Activated T-cell treated with anti-CD3 and anti-CD28 coated beads for 24 hours (primary cell): ENCODE measurements at places on chromosomes 7 and 10.
A peak's percentile ranks its signal among the peaks of the same experiment; 100 is the strongest.

- DNase-seq, result no peak
These were observed 572.4 kb downstream of the ATRNL1 start for GRCh38 chr10:115665549-115665948.

GRCh38 chr10:5573968-5574641, 49.3 kb downstream of the CALML3 start:
- no peak for DNase-seq

DNA sequence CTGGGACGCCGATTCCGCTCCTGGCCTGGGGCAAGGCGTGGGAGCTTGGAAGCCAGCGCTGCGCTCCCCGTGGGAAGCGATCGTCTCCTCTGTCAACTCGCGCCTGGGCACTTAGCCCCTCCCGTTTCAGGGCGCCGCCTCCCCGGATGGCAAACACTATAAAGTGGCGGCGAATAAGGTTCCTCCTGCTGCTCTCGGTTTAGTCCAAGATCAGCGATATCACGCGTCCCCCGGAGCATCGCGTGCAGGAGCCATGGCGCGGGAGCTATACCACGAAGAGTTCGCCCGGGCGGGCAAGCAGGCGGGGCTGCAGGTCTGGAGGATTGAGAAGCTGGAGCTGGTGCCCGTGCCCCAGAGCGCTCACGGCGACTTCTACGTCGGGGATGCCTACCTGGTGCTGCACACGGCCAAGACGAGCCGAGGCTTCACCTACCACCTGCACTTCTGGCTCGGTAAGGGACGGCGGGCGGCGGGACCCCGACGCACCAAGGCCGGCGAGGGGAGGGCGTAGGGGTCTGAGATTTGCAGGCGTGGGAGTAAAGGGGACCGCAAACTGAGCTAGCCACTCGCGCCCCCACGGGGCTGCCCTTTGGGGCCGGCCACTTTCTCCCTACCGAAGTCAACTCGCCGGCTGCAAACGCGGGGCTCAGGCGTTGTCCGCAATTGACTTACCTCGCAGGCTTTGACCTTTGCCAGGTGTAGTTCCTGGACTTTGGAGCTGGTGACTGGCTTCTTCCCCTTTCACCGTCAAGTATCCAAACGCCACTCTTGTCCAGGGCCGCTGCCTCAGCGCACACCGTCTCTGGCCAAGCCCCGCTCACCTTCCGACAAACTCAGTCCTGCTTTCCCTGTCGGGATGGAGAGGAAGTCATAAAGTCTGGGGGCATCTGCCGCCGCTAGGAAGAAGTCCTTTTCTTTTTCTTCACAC, at the start of gene SCIN:
Gene SCIN (plus strand): TSS at position 187 of the 928 bp plus-strand sequence. CDS start 67 bp downstream, at position 254.
- DNase-seq, result no peak

DNA sequence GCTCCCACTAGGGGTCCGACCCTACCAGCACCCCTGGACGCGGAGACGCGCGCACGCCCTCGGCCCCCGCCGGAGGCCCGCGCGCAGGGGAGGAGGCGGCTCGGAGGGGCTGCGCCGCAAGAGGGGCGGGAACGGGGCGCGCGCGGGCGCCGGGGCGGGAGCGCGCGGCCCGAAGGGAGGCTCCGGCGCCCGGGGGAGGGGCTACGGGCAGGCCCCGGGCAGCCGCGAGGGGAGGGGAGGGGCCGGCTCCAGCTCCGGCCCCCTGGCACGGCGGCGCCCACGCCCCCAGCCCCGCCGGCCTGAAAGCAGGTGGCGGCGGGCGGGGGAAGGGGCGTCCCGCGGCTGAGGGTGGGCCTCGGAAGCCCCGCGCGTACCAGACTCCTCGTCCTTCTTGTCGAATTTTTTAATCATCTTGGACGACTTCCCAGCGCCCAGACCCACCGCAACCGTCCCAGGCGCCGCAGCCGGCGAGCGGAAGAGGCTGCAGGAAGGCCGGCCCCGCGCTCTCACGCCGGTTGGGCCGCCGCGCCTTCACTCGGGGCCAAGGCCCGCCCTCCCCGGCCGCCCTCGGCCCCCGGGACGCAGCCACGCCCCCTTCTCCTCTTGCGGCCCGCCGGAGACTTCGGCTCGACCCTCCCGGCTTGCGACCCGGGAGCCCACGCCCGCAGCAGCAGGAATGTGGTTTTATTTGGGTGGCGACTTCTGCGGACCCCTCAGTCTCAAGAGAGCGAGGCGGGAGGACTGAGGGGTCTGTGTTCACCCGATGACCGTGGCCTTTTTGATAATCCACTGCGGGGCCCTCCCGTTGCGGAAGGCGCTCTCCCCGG, at the start of gene COPG2:
Gene COPG2 (minus strand): TSS at position 491 of the 827 bp plus-strand sequence. CDS start 80 bp downstream, at position 411.
- peak; percentile 76 for DNase-seq

DNA sequence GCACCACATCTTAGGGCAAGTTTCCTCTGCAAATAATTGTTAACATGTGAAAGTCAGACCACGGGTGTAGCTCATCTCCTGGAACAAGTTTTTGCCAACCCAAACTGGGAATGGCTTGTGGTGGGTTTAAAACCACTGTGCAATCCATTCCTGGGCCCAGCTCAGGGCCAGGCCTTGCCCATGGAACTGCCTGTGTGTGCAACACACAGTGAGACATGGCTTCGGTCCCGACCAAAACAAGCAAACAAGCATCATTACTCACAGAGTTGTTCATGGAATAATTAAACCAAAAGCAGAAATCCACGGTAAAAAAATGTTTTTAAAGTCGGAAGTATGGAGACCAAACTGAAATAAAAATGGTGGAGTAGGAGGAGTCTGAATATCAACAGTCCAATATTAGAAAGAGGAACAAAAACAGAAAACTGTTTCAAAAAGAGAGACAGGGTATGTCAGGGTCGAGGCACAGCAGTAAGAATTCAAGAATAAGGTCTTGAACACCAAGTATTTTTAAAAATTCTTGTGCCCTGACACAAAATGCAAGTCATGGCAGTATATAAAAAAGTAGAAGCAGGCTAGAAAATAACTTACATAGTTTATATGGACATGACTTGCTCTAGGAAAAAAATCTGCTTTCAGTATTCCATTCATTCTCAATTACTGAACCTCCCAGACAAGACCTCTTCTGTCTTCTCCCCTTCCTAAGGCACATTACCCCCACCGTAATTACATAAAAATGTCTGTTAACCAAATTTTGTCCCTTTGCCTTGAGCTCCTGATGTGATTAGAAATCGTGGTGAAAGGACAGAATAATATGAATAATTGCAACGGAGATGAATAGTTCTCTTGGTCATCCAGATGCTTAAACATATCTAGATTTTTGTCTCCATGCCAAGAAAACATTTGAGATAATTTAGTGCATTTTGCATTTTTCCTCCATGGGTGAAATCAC, 88.4 kb downstream of the FAS start:
- DNase-seq, result no peak

DNA sequence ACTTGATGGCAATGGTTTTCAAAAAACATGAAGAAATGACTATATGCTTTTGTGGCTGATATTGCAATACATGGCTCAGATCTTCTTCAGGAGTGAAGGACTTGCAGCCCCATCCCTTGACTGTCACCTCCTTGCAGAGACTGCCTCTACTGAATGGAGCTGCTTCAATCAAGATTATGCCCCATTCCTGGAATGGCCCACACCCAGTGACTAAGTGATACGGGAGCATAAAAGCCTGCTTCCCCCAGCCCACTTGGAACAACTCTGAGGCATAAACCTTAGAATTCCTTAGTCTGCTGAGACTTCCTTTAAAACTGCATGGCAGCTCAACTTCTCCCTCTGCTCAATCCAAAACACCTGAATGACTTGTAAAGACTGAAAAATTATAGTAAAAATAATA, 957.1 kb downstream of the SORCS3 start:
- DNase-seq, result no peak
